ENCODE measurements at places on chromosomes 1 and 21.

GRCh38 chr1:110602466-110602865, 3.7 kb downstream of the KCNA2 start:
- no peak for DNase-seq

DNA sequence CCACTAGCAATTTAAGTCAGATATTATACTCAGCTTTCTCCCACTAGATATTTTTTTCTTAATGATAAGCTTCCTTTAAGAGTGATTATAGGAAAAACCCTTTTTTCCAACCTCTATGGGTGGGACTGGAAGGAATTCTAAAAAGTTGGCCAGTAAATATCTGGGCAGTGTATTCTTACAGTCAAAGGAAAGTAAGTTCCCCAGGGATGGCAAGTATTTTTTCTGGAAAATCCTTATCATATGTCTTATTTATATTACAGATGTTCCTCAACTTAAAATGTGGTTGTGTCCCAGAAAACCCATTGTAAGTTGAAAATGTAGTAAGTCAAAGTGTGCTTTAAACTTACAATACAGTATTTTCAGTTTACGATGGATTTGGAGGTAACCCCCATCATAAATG, 29.2 kb downstream of the CMPK1 start:
- DNase-seq: no peak

DNA sequence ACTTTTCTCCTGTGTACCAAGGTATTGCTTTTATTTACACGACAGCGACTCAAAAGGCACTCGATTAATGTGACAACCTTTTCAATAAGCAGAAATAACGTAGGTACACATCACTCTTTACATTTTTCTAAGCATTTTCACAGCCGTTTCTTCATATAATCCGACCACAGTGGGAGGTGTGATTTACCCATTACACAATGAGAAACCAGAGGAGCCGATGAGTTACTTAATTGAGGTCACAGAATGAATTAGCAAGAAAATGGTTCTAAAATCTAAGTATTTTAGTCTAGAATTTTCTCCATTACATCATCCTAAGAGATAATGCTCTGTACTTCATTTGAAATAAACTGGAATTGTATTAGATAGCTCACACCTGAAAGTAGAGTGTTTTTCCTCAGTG, 71.5 kb downstream of the UMODL1 start:
- no peak for DNase-seq

DNA sequence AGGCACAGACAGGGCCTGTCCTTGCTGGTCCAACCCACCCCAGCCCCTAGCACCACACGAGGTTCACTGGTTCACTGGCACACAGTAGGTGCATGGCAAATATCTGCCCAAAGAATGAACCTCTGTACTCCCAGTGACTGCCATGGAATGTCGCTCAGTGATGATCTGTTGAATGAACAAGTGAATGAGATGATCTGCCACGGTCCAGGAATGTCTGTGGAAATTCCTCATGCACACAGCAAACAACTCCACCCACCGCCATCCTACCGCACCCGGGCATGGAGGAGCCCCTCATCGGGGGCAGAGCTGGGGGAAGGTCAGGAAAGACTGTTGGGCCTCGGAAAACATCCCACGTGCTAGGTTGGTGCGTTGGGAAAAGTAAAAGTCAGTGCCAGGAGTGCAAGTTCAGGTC, 1.7 kb downstream of the HSPG2 start:
- DNase-seq: no peak

- DNase-seq: peak; percentile 47
These were observed 16.8 kb upstream of the STMN1 start for GRCh38 chr1:25922971-25923552.

DNA sequence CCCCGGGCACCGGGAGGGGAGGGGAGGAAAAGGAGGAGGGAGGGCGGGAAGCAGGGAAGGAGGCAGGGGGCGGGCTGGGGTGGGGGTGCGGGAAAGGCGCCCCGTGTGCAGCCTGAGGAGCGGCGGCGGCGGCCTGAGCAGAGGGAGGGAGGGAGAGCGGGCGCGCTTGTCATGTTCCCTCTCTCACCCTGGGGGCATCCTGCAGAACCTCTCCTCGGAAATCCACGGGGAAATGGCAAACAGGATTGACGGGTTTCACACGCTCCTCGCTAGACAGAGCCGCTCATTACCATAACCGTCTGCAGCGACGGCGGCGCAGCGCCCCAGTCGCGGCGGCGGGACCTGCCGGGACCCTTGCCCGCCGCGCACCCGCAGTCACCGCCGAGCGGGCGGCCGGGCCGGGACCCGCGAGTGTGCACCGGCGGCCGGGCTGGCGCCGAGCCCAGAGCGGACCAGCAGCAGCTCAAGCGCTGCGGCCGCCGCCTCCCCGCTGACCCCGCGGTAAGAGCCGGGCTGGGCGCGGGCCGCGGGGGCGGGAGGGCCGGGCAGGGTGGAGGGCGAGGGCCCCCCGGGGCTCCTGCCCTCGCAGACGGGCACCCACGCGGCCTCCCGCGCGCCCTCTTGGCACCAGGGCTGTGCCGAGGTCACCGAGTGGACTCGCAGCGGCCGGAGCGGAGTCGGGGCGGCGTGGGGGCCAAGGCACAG, at the start of gene SERTAD4:
TSS of gene SERTAD4 (plus strand) at position 286 of the 705 bp plus-strand sequence. CDS start 5,165 bp downstream, outside the sequence.
- peak; percentile 86 for DNase-seq

DNA sequence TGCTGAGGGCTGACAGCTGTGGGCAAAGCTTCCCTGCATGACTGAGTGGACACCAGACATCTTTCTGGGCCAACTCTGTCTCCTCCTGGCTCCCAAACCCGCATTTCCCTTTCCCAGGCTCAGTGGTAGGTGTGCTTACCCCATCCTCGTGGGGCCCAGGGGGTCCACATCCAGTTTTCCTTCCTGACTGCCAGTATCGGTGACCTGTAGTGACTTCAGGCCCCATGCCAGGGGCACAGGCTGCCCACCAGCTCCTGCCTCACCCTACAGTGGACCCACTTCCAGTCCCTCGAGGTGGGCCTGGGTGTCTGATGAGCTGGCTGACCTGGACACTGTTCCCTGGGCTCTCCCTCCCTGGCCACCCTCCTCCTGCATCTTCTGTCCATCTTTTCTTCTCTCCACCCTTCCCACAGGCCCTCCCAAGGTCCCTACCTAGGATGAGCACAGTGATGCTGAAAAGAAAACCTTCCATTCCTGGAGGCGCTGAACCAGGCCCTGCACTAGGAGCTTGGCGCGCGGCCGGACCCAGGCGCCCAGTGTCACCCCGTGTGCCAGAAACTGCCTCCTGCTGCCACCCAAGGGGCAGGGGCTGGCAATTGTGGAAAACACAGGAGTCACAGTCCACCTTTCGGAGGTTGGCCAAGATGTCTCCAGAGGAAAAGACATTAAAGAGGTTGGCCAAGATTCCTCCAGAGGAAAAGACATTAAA, 67.1 kb downstream of the RUNX3 start:
- DNase-seq: no peak

DNA sequence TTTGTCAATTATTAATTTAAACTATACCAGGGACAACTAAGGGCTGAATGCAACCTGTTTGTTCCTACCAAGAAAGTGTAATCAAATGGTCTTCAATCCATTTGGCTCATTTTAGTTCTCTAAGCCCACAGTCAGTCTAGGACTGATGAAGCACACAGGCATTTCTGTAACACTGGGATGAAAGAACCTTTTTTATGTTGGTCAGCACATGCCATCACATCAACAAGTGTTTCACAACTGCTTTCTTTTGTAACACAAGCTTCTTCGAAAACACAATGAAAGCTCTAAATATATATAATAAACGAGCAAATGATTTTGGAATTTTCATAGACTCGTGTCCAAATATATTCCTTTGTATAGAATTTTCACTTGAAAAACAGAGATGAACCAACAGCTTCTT, 28.8 kb downstream of the HEATR1 start:
- DNase-seq: no peak

GRCh38 chr1:93769777-93770176, 88.1 kb upstream of the BCAR3 start:
- no peak for DNase-seq

DNA sequence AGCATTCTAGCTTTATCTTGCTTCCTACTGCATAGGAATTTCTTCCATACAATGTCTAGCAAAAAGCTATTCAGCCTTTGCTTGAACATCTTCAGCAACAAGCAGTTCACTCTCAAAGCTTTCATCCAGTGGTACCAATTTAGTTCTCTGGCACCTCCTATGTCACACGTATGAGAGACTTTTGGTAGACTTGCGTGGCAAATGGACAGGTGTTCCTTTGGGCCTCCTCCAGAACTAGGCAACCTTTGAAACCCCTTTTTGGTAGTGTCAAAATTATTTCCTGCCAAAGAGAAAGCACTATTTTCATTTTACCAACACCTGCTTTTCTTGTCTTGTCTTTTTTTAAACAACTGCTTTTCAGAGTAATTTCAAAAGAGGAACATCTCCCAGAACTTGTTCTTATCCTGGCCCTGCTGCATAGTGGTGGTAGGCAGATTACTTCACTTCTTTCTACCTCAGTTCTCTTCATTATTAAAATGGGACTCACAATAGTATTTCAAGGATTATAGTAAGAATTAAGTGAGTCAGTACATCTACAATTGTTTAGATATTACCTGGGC, 122.4 kb downstream of the MAST2 start:
- DNase-seq: no peak

- no peak for DNase-seq
These were observed 29.4 kb downstream of the MAP3K7CL start for GRCh38 chr21:29159842-29160241.

DNA sequence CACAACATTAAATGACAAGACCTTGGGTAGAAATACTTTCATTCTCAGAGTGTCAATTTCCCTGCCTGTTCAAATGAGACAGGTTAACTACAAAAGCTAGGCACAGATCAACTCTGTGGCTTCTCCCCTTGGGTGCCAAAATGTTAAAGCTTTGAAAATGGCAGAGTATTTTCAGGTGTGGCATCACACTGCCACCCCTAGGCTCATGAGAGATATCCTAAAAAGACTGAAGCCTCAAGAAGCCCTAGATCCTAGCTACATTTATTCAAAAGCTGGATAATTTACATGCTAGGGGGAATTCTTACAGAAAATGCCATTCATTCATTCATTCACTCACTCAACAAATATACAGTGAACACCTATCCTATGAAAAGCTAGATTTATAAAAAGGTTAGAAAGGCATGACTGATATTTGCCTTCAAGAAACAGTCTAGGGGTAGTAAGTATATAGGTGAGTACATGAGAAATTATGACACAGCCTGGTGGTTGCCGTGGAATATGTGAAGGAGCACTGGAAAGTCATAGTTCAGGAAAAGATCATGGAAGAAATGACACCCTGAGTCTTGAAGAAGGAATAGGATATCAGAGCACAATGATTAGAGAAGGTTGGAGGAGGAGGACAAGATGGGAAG, 15.9 kb upstream of the RAB4A start:
- peak; percentile 61 for DNase-seq

DNA sequence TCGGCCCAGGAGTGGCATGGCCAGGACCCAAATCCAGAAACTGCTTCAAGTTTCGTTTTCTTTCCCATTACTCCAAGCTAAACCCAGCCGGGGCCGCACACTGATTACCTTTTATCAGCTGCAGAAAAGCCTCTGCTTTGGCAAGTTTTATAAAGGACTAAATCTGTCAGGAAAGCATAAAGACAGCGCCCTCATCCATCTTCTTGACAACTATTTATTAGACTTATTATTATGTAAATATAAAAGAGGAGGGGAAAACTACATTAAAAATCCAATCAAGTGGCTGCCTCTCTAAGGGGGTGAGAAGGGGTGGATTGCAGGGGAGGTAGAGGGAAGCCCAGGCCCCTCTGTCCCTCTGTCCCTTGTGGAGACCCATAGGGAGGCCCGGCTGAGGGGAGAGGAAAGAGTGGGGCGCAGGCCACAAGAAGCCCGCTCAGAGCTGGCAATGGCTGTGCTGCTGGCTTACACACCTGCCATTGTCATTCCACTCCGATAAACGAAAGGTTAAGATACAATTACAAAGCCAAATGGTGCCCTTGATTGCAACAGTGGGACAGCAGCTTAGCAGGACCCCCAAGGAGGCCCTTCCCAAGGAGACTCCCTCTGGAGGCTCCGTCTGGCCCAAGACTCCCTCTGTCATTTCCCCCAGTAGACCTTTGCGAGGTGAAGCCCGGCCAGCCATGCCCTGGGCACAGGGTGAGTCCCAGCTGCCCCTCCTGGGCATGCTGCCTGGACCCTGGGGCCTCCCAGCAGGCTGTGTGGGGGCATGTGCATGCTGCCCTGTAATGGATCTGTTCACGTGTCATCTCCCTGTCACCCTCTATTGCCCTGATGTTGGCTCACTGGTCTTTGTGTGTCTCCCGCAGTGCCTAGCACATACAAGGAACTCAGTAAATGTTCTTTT, 45.4 kb downstream of the KCND3 start:
- DNase-seq: no peak

- DNase-seq: no peak
These were observed 183.4 kb upstream of the GALNT2 start for GRCh38 chr1:229883504-229884200.

DNA sequence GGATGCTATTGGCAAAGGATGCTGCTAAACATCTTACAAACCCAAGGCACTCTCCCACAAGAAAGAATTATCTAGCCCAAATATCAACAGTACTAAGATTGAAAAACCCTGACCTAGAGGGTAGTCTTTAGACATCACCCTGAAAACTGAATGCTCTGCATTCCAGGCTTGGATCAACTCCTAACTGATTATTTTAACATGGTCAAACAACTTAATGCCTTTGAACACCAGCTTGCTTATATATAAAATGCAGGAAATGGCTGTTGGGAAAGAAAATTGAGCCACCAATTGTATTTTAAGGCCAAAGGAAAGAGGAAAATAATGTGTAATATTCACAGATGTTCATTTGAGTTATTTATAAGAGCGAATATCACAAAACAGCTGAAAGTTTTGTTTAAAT, 72.2 kb upstream of the C1orf87 start:
- DNase-seq: no peak

DNA sequence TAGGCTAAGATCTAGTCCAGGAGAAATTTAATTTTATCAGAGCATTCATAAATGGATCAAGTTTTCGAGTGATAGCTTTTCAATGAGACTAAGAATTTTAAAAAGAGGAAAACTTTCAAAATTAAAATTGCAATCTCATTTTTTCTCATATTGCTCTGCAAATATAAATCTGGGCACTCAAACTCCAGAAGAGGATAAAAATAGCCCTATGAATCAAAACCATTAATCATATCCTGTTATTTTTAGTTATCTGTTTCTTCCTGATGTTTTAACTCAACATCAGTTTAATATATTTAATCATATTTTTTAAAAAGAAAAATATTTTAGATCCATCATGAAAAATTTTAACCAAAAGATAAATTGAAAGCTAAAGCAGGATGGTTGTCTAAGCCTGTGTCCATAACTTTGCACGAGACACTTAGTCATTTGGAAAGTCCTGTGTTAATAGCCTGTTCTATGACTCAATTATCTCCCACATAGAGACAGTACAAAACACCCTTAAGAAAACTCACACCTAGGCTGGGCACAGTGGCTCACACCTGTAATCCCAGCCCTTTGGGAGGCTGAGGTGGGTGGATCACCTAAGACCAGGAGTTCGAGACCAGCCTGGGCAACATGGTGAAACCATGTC, 17.1 kb upstream of the PRRC2C start:
- no peak for DNase-seq

GRCh38 chr1:1068517-1069055, 5.5 kb downstream of the RNF223 start:
- DNase-seq: peak; percentile 75
